ENCODE measurements at places on chromosomes 3 and 15.

GRCh38 chr15:71542836-71543235 is 267.5 kb upstream of the NR2E3 start:
- peak; percentile 55 for DNase-seq

- DNase-seq = no peak
Measured at GRCh38 chr3:146854523-146854922, 249.4 kb upstream of the PLSCR5 start.

DNA sequence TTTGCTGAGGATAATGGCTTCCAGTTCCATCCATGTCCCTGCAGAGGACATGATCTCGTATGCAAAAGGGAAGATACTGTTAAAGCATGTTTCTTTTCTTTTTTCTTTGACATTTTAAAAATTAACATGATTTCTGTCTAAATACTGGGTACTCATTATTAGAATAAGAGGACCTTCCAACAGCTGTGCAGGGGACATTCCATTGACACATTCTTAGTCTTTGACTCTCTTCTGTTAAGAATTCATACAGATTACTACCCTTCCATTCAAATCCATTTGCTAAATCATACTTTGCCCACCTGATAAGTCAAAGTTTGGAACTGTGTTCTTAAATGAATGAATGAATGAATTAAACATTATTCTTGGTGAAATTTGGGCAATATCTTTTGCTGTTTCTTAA is 5.1 kb upstream of the CP start:
- no peak for DNase-seq

- DNase-seq = no peak
Measured at GRCh38 chr3:48271763-48272498, 31.0 kb downstream of the ZNF589 start.

DNA sequence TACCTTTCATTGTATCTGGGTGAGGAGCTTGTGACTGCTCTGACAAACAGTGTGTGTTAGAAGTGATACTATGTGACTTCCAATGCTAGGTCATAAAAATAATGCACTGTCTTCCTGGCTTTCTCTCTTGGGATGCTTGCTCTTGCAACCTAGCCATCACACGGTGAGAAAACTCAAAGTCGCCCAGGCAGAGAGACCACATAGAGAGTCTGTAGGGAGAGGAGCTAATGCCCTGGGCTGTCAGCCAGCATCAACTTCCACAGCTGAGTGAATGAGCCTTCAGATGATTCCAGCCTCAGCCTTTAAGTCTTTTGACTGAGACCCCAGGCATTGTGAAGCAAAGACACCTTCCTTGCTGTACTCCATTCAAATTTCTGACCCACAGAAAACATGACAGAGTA is 220.6 kb upstream of the SGO1 start:
- DNase-seq = peak; percentile 69

GRCh38 chr3:140898340-140899180 is 43.1 kb upstream of the SLC25A36 start:
- peak; percentile 84 for DNase-seq

GRCh38 chr3:105752791-105753415 is 115.9 kb downstream of the CBLB start:
- peak; percentile 32 for DNase-seq

Data from astrocyte of the hippocampus (primary cell).